Central memory CD4-positive, alpha-beta T cell (primary cell): ENCODE measurements at places on chromosomes 1 and 21.
A peak's percentile ranks its signal among the peaks of the same experiment; 100 is the strongest.

- peak; percentile 43 for DNase-seq
Observed at GRCh38 chr1:45512641-45513054, 9.0 kb downstream of the PRDX1 start.

DNA sequence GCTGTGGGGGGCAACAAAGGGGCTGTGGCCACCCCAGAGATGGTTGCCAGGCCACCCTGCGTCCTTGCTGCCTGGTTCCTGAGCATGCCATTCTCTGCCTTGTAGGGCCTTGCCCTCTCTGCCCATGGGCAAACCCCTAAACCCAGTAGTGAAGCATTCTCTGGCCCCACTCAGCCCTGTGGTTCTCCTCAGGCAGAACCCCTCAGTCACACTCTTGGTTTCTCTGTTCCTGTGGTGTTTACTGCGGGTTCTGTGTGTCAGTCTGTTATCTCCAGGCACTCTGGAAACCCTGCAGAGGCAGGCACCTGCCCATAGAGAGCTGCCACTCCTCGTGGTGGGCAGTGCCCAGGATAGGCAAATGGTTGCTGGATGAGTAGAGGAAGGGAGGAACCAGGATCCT, 41.1 kb upstream of the IL19 start:
- no peak for DNase-seq

DNA sequence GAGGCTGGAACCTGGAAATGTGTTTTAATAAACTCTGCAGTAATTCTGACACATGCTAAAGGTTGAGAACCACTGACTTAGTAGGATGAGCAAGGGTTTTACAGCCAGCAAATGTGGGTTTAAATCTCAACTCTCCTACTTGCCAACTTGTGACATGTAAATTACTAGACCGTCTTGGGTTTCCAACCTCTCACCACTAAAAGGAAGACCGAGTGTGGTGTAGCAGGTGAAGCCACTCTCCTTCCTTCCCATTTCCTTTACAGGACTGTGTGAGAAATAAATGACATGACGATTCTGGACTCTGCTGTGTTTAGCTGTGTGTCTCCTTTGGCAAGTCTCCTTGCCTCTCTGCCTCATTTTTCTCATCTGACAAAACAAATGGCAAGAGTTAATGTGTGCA, 49.5 kb upstream of the DNAJC6 start:
- no peak for DNase-seq

- no peak for DNase-seq
Observed at GRCh38 chr1:64555947-64556346, 86.0 kb downstream of the CACHD1 start.
